ENCODE measurements at places on chromosomes 13 and 19.

- DNase-seq, result no peak
Observed at GRCh38 chr19:14487370-14488125, 8.4 kb downstream of the GIPC1 start.

GRCh38 chr19:33395561-33396550, 22.3 kb downstream of the CEBPG start:
- no peak for DNase-seq

DNA sequence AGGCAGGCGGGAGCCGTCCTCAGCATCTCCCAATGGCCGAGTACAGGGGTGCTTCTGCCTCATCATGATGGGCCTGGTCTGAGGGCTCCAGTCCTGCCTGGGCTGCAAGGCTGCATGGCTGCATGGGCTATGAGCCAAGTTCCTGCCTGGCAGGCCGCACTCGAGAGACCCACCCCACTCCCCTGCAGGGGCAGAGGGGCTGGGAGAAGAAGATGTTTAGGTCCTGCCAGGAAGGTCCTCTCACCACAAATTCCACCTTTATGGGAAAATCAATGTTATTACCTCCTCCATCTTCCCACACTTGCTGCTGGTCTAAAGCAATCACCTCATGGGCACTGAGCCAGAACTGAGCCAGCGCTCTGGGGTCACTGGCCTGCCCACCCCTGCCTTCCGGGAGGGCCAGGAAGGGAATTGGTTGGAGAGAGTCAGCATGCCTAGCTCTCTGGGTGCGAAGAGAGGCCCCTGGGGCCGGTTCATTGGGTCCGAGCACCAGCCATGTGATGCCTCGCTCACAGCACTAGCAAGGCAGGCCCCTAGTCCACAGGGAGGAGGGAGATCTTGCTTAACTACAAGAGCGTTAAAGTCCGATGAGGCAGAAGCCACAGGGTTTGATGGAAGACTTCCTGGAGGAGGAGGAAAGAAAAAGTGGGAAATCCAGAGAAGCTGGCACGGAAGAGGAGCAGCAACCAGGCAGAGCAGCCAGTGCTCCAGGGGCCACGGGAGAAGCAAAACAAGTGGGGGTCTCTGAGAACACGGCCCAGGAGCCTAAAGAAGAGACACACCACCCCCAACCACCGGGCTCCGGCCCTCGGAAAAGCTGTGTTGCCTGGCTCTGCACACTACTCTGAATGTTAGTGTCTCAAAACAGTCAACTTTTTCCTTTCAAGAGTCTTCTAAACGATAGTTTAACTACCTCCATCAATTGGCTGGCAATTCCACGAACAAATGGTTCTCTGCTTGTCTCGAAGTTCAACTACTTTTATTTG, 63.1 kb downstream of the CEBPG start:
- DNase-seq, result no peak

- no peak for DNase-seq
Observed at GRCh38 chr13:111470933-111471332, 150.5 kb downstream of the TEX29 start.

GRCh38 chr19:36573895-36574720, 1.0 kb upstream of the ZNF529 start:
- DNase-seq, result peak; percentile 7

DNA sequence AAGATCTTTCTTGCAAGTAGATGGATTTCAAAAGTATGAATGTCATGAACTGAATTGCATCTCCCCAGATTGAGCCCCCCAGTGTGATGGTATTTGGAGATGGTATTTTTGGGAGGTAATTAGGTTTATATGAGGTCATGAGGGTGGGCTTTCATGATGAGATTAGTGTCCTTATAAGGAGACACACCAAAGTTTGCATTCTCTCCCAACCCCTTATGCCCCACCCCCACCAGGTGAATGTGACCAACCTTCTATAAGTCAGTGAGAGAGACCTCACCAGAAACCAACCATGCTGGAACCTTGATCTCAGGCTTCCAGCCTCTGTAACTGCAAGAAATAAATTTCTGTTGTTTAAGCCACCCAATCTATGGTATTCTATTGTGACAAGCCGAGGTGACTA, 71.3 kb upstream of the POSTN start:
- no peak for DNase-seq

- no peak for DNase-seq
Observed at GRCh38 chr13:43994999-43995859, 115.5 kb downstream of the LACC1 start.

GRCh38 chr13:25171170-25171516, 945 bp downstream of the AMER2 start:
- no peak for DNase-seq

- peak; percentile 76 for DNase-seq
Observed at GRCh38 chr19:2476451-2477140, 669 bp downstream of the GADD45B start.

- no peak for DNase-seq
Observed at GRCh38 chr13:83221256-83221655, 661.0 kb downstream of the SLITRK1 start.

- no peak for DNase-seq
Observed at GRCh38 chr19:50349277-50350057, 16.0 kb downstream of the NAPSA start.

GRCh38 chr13:99237981-99238662, 20.1 kb downstream of the GPR18 start:
- DNase-seq, result no peak

DNA sequence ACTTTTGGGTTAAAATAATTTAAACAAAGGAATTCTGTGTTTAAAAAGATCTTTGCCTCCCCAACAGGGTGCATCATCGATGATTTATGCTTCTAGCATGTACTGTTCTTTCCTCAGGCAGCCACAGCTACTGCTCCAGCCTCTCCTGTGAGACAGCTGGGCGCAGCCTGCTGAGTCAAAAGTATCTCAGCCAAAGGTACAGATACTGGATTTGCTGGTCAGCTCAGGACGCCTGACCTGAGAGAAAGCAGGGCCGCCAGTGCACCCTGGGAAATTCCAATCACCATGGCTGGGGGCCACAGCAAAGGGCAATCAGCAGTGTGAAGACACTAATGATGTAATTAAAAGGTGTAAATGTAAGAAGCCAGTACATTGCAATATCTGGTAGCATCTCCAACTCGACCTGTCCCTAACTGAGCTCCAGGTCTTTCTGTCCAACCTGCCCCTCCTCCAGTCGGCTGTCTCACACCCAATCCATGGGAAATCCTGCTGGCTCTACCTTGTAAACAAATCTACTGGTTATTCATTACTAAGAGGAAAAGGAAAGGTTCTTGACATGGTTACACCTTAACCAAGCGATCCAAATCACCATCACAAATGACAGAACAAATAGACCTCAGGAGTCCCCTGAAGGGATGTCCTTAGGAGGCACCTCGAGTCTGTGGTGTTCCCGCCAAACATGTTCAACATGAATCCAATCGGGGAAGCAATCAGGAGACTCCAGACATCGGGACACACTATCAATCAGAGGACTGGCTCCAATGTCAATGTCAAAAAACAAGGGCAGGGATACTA, 7.3 kb downstream of the OPA3 start:
- DNase-seq, result no peak

DNA sequence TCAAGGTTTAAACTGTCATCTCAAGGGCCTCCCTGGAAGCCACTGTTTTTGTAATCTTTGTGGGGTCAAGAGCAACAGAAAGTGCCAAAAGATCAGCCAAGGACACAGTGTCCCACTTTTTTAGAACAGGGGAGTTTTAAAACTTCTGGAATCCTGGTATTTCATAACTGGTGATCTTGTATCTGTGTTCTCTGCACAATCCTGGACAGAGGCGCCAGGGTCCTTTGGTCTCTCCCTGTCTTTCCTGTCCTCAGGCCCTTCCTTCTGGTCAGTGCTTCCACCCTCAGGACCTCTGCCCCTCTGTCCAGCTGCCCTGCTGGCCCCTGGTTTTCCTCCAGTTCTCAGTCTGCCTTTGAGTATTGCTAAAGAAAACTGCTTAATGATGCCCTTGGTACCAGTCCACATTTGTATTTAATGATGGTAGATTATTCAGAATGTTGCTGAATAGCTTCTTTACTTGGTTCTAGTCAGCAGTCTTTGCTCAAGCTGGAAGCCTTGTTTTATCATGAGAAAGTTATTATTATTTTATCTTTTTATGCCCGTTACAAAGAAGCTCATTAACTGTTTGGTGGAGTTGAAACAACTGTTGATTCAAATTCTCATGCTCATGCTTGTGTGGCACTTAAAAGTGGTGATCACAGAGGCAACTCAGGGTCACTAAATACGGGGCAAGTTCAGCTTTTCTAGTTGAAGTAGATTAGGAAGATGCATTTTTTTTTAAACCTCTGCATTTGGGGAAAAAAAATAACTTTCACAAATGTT, 47.5 kb downstream of the WASF3 start:
- DNase-seq, result no peak

- DNase-seq, result peak; percentile 51
Observed at GRCh38 chr19:34096020-34096915, 76.0 kb upstream of the LSM14A start.

- DNase-seq, result no peak
Observed at GRCh38 chr13:104024416-104025170, 958.4 kb upstream of the SLC10A2 start.

DNA sequence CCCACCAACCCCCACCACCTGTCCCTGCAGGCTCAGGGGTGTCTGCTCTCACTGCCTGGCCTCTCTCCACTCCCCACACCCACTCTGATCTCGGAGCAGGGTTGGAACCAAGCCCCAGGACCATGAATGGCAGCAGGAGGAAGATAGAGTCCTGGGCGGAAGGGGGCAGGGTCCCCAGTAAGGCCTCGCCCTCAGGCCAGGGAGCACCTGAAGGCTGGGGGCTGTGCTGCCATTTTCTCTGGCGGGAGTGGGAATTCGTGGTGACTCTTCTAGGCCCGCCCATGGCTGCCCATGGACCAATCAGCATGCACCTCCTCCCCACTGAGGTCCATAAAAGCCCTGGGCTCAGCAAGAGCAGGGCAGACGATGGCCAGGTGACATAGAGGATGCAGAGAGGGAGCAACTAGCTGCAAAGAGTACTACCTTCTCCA, 25.0 kb downstream of the KBTBD6 start:
- DNase-seq, result no peak

DNA sequence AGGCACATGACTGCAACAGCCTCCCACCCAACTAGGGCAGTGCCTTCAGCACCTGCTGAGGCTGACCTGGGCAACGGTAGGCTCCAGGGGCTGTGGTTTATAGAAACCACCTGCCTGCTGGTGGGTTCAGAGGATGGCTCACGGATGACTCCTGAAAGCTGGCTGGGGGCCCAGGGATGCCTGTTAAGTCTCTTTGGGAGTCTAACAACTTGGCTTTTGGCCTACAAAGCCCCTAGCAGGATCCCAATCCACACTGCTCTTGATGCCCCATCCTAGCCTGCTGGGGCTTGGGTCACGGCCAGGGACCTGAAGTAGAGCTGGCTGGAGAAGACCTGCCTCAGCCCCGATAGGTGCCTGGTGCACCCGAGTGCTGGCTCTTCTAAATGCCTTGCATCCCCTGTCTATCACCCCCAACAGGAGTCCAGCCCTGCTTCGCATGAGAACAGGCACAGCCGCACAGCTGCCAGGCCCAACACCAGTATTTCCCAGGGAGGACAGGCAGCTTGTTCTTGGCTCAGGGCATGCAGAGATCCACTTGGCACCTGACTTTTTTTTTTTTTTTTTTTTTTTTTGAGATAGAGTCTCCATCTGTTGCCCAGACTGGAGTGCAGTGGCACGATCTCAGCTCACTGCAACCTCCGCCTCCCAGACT, 9.1 kb upstream of the EPHX3 start:
- DNase-seq, result no peak

GRCh38 chr13:40077396-40078027, 422.1 kb downstream of the COG6 start:
- DNase-seq, result no peak
